ENCODE measurements at places on chromosomes 5 and 9.

- DNase-seq = no peak
These were observed 127.9 kb downstream of the ADAMTS2 start for GRCh38 chr5:179217356-179217755.

- DNase-seq = no peak
These were observed 720.7 kb downstream of the TLE1 start for GRCh38 chr9:80968611-80969010.

GRCh38 chr9:12719431-12719830 is 26.2 kb downstream of the TYRP1 start:
- DNase-seq = no peak

DNA sequence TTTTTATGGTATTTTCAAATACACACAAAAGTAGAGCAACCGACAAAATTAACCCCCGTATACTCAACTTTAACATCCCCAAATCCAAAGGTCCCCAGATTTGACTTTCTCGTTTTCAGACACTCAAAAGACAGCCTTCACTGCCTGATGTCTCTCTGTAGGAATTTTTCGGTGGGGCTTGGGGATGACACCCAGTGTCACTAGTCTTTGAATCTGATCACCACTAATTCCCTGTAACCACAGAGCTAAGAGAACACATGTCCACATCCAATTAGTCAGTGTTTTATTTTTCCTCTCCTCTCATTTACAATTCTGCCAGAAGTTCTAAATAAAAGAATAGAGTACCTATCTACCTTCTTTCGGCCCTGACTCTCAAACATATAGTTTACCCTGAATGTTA is 324.6 kb downstream of the ARL15 start:
- DNase-seq = no peak

DNA sequence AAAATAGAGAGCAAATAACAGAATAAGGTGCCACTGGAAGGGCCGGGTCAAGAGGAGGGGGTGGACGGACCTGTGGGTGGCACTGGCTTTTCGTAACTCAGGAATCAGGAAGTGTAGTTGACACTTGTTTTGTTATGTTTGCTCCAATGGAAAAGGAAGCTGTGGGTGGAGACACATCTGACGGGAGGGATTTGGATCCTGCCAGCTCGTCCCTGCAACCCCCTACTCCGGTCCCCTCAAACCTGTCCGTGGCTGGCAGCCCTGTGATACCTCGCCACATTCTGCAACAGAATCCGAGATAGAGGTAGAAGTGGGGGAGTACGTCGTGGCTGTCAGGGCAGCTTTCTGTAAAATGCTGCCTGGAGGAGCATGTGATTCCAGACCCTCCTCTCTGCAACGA is 104.2 kb upstream of the IER5L start:
- DNase-seq = no peak

DNA sequence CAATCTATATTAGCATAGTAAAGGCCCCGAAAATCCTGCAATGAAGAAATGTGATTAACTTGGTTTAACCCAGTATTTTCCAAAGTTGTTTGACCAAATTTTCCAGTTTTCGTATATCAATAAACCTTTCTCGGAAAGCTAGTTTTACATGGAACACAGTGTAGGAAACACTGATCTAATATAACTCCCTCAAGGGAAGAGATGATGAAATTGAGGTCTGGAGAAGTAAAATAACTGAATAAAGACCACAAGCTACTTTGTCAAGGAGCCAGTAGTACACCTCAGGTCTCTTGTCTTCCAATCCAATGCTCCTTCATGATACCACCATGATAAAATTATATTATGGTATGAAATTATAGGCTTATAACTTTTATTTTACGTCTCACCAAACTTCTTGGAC is 118.1 kb upstream of the TARS1 start:
- no peak for DNase-seq

DNA sequence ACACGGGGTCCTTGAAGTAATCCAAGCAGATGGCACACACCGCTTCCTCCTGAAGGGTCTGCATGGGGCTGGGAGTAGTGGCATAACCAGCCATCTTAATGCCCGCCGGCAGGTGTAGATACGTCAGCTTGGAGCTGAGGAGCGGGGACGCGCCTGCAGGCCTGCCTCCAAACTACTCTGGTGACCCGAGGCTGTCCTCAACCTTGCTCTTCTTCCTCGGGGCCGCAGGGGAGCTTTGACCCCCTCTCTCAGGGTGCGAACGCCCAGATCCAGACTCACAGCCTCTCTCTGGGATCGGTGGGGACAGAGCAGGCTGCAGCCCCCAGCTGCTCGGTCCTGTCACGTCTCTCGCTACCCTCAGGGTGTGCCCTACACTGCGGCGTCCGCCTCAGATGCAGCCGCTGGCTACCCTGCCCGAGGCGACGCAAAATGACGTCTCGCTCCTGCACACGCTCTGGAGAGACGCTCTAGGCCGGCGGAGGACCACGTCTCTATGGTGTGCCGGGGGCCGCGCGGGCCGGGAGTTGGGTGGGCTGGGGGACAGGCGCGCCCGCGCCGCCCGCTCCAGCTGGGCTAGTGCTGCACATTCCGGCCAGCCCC is at the start of gene TRIM52:
TRIM52 (minus strand) TSS at position 424 of the 600 bp plus-strand sequence; CDS start at position 94, 330 bp downstream.
- DNase-seq = peak; percentile 93

- DNase-seq = no peak
These were observed 32.1 kb downstream of the GRIN3A start for GRCh38 chr9:101706261-101706798.

DNA sequence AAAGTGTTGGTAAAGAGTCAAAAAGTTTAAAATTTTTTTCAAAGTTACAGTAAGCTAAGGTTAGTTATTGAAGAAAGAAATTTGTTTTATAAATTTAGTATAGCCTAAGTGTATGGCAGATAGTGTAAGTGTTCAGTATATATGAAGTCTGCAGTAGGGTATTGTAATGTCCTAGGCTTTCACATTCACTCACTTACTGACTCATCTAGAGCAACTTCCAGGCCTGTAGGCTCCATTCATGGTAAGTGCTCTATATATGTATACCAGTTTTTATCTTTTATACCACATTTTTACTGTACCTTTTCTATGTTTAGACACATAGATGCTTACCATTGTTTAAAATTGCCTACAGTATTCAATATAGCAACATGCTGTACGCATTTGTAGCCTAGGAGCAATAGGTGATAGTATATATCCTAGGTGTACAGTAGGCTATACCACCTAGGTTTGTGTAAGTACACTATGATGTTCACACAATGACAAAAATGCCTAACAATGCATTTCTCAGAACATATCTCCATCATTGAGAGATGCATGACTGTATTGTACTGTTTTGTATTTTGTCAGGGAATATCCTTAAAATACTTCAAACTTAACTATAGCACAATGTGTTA is 38.5 kb downstream of the CYSTM1 start:
- no peak for DNase-seq

DNA sequence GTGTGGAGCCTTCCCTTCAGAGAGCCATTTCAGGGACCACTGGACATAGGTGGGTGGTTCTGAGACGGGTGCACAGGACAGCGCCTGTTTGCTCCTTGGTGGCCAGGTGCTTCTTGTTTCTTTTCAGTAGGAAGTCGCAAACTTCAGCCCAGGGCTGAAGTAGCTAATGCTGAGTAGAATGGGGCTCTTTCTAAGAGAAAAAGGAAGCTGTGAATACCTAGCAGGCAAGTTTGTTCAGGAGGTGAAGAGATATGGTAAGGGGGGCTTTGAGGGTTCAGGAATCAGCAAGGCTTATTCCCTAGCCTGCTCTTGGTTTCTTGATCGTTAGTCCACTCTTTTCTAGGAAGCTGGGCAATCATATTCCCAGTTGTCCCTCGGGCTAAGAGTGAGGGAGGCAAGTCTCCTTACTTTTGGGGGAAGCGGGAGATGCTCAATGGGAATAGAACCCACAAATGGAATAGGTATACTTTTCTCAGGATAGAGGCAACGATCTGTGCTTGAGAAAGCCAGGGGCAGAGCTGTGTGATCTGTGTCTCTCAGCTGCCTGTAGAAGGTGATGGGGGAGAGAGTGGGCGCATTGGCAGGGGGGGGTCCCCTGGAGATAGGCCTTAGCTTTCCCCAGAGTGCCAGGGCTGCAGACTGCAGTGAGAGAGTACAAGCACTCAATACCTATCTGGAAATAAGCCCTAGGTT is 1.9 kb upstream of the PURA start:
- no peak for DNase-seq

DNA sequence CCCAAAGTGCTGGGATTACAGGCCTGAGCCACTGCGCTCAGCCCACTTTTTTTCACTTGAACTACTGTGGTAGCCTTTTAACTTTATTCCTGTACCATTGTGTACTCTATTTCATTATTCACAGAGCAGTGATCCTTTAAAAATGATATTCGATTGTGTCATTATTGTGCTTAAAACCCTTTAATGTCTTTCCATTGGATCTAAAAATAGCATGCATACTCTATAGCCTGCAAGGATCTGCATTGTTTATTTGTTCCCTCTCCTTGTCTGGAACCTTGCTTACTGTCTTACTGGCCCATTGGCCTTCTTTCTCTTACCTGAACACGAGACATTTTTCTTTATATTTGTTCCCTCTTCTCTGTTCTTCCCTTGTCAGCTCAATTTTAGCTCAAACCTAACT is 15.7 kb downstream of the GPBP1 start:
- no peak for DNase-seq

DNA sequence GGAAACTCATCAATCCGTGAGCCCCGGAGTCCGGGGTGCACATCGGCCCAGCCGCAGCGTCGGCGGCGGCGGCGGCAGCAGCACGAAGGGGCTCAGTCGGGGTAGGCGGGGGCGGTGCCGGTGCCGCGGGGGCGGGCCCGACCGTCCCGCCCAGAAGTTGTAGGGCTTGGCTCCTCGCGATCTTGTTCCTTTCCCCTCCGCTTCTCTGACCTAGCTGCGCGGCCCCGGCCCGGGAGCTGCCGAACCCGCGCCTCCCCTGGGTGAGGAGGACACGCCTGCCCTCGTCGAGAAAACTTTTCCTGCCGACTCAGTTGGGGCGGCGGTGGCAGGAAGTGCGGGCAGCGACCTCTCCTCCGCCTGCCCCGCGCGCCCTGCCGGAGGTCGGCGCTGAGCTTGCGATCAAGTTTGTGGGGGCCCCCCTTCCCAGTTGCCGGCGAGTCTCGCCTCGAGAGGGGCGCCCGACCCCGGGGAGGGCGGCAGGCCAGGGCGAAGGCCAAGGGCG is at the start of gene MAN2A1:
MAN2A1 (plus strand) TSS at position 188 of the 502 bp plus-strand sequence. CDS start 491 bp downstream, outside the sequence.
- DNase-seq = peak; percentile 86

GRCh38 chr9:8651070-8651845 is 851.7 kb upstream of the DMAC1 start:
- no peak for DNase-seq

GRCh38 chr5:128778474-128778873 is 186.8 kb upstream of the SLC27A6 start:
- no peak for DNase-seq

DNA sequence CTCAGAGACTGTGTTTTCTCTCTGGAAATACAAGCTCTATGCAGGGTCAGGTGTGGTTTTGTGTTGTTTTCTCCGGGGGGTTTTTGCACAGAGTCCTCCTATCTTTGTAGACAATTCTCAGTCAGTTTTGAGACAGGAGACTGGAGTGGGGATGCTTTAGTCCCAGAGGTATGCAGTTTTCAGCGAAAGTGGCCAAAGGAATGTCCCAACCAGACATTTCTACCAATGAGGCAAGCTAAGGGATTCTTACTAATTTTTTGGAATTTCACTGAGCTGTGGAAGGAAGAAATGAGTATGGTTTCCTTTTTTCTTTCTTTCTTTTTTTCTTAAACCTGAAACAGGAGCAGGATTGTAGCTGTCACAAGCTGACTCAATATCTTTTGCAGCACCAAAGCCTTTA is 35.3 kb upstream of the PLPP1 start:
- no peak for DNase-seq

GRCh38 chr5:122751293-122751782 is 23.5 kb upstream of the SNX2 start:
- no peak for DNase-seq

- DNase-seq = no peak
These were observed 101.7 kb upstream of the FCN2 start for GRCh38 chr9:134778841-134779411.

DNA sequence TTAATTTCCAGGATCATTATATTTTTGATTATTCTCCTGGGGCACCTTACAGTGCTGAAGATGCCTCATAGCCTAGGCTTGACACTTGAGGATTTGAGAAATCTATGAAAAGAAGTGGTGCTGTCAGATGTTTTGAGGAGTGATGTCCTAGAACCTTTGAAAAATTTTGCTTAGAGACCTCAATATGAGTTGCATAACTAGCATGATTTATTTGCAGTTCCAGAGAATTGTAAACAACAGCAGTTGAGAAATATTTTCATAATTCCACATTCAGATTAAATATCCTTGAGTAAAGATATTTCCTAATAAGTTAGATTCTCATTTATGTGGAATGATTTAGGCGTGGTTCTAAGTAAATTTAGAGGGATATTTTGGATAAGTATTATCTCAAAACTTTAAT is 225.8 kb downstream of the ADAMTSL1 start:
- no peak for DNase-seq

- DNase-seq = no peak
These were observed 8.4 kb downstream of the CCNH start for GRCh38 chr5:87404359-87404758.

DNA sequence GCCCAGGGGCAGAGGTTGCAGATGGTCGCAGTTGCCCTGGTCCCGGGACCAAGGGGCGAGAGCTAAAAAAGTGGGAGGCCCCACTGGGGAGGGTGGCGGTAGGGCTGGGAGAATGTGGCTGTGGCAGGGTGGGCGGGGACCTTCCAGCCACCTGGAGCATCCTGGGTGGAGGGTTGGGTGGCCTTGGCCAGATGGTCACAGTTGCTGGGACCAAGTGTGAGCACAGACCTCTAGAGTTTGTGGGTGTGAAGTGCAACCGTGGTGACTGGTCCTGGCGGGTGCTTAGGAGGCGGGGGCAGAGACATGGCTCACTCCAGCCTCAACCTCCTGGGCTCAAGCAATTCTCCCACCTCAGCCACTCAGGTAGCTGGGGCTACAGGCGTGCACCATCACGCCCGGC is 5.7 kb upstream of the TRAF2 start:
- no peak for DNase-seq

- no peak for DNase-seq
These were observed 20.0 kb upstream of the MYOT start for GRCh38 chr5:137847687-137848086.

DNA sequence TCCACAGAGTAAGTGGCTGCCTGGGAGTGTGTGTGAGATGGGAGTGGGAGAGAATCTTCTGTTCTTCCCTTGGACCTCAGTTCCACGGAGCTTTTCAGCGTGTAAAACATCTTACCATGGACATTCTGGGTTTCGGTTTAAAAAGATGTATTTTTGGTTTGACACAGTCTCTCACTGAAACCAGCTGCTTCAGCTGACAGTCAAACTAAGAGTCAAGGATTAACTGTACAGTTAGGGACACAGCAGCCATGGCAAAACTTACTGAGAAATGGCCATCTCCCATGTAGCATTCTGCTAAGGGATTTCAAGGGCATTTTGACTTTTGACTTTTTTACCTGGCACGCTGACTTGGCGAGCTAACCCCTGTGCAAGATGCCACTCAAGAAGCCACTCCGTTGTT is 93.8 kb upstream of the IL12B start:
- no peak for DNase-seq

- peak; percentile 76 for DNase-seq
These were observed 121.6 kb downstream of the FBXL17 start for GRCh38 chr5:108260117-108260857.

GRCh38 chr5:96942911-96943310 is 7.0 kb downstream of the LNPEP start:
- DNase-seq = no peak

GRCh38 chr5:66653325-66653724 is 57.1 kb downstream of the MAST4 start:
- DNase-seq = no peak

- DNase-seq = peak; percentile 68
These were observed 134.4 kb downstream of the AOPEP start for GRCh38 chr9:94860678-94861588.

Measured in CD4-positive, alpha-beta T cell treated with Interleukin-17A for 4 hours (primary cell).